ENCODE measurements at places on chromosomes 16 and 17. TPM values are rescaled to one million over a fixed set of nuclear protein-coding genes. Genes with fewer than 3 reads are reported as not detected.

DNA sequence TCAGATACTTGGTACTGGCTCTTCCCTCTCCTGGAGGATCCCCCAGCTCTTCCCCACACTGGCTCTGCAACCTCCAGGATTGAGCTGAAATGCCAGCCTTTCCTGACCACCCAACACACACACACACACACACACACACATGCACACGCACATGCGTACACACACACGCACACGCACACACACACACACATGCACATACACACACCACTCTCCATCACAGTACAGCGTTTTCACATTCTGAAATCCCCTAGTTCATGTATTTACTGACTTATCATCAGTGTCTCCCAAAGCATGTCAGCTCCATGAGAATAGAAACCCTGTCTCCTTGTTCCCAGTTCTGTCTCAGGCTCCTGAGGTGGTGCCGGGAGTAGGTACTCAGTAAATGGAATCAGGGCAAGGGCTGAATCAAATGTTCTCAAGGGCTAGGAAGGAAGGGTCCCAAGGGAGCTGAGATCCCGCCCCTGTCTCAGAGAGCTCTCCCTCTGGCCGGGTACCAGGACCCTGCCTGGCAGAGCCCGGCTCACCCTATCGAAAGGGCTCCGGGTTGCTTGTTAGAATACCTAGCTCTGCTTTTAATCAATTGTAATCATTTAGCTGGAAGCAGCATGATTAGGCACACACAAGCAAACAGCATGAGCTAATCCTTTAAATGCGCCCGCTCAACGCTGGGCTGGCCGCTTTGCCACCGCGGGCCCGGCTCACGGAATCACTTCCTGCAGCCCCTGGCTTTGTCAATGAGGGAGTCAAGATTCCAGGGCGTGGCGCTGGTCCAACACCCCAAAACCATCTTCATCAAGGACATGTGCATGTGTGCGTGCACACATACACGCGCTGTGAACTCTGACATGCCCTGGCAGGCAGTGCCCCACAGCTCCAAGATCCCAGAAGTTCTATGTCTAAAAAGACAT lies 140.7 kb downstream of the C16orf78 start:
- peaks cover 11% of the 10 kb centered on the region for H3K27me3 ChIP-seq
- peaks cover 6% of the 10 kb centered on the region for H3K4me1 ChIP-seq
- no peak overlapping the region for H3K4me3 ChIP-seq

DNA sequence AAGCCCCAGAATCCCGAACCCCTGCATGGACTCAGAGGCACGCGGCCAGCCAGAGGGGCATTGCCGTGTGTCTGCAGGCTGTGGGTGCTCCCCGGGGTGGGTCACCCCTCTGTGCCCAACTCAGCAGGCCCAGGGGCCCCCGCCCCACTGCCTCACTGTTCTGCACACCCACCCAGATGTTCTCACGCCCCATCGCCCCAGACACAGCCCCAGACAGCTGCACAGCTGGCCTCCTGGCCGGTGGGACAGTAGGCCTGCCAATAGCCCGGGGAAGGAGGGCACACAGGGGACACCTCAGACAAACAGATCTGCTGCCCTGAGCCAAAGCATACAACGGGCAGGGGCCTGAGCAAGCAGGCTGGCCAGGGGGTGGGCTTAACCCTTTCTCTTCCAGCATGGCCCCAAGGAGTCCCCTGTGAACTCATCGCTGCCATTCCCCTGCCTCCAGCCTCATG lies 27.6 kb upstream of the NXPH3 start:
- peaks cover 8% of the 10 kb centered on the region for H3K36me3 ChIP-seq
- H3K27me3 ChIP-seq: peaks cover 6% of the 10 kb centered on the region
- no peak for DNase-seq
- no peak overlapping the region for H3K27ac ChIP-seq
- peaks cover 4% of the 10 kb centered on the region for H3K4me1 ChIP-seq

GRCh38 chr17:9079461-9080103 lies 58.3 kb downstream of the NTN1 start:
- H3K4me1 ChIP-seq: peaks cover 4% of the 10 kb centered on the region
- peaks cover 7% of the 10 kb centered on the region for H3K36me3 ChIP-seq
- peak; percentile 6 for DNase-seq
- H3K27me3 ChIP-seq: peaks cover 4% of the 10 kb centered on the region
- no peak overlapping the region for H3K4me3 ChIP-seq

- no peaks in the 10 kb centered on the region for H3K27me3 ChIP-seq
- peak overlapping the region; percentile 37 for H3K4me3 ChIP-seq
These were observed 66.9 kb downstream of the RNF213 start for GRCh38 chr17:80327518-80327917.

DNA sequence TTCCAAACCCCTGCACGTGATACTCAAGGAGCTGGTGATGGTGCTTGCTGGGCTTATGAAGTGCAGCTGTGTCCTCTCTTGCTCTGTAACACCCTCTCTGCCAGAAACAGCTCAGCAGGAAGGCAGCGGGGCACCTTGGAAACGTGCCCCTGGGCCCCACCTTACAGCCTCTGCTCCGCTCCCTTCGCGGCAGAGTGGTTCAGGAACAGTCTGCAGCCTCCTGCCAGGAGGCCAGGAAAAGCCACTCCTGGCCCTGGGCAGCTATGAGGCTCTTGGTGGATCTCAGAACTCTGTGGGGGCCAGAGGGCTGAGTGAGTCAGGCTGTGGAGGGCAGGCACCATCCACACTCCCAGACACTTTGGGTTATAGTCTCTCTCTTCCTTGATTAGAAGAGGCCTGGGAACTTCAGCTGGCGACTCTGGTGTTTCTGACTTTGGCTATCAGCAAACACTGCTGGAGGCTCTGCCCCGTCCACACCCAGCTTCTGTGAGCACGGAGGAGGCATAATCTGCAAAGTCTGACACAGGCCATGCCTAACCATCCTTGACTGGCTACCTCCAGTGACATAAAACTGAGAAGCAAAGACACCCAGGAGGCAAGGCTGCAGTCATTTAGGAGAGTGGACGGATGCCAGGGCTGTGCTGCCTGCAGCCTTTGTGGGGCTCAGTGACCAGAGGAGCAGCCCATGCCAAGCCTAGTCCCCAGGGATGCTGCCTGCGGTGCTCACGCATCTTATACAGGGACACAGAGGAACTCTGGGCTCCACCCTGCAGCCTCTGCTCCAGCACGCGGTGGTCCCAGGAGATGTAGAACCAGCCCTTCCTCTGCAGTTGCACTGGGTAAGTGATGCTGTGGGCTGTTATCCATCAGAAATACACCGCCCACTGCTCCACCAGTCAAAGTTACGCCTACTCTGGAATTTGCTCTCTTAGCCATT lies 65.3 kb downstream of the METRNL start:
- DNase-seq: no peak
- no peaks in the 10 kb centered on the region for H3K4me1 ChIP-seq
- H3K36me3 ChIP-seq: no peaks in the 10 kb centered on the region
- H3K27ac ChIP-seq: no peak overlapping the region
- H3K27me3 ChIP-seq: no peaks in the 10 kb centered on the region

- DNase-seq: no peak
- no peak overlapping the region for H3K27ac ChIP-seq
- peak overlapping the region; percentile 87 for H3K4me3 ChIP-seq
- H3K4me1 ChIP-seq: peaks cover 39% of the 10 kb centered on the region
- H3K27me3 ChIP-seq: peaks cover 16% of the 10 kb centered on the region
These were observed 2.7 kb downstream of the HOXB2 start for GRCh38 chr17:48542114-48542656.

GRCh38 chr17:80478487-80479245 lies 2.3 kb upstream of the NPTX1 start:
- peaks cover 2% of the 10 kb centered on the region for H3K4me1 ChIP-seq
- no peak for DNase-seq
- H3K27me3 ChIP-seq: peaks cover 22% of the 10 kb centered on the region
- H3K27ac ChIP-seq: no peak overlapping the region
- H3K36me3 ChIP-seq: peaks cover 4% of the 10 kb centered on the region

- peaks cover 8% of the 10 kb centered on the region for H3K36me3 ChIP-seq
- H3K27ac ChIP-seq: no peak overlapping the region
- DNase-seq: peak; percentile 53
- peaks cover 4% of the 10 kb centered on the region for H3K27me3 ChIP-seq
- H3K4me1 ChIP-seq: peaks cover 11% of the 10 kb centered on the region
These were observed 11.3 kb downstream of the TAF1C start for GRCh38 chr16:84175350-84176081.

DNA sequence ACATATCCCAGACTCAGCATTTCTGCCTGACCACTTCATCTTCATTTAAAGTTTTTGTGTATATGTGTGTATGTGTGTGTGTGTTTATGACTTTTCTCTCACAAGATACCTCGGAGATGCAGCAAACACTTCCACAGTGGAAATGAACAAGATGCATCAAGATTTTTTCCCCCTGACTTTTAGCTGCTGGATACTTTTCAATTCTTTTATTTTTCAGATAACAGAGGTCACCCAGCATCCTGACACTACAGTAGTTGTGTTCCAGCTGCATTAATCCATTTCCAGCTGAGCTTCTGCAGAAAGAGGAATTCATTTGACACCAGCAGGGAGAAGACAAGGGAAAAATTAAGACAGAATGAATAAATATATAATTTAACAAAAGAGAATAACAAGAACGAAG lies 130.2 kb upstream of the PSMD7 start:
- no peaks in the 10 kb centered on the region for H3K36me3 ChIP-seq
- H3K27ac ChIP-seq: no peak overlapping the region
- no peak overlapping the region for H3K4me3 ChIP-seq
- no peaks in the 10 kb centered on the region for H3K27me3 ChIP-seq
- DNase-seq: no peak

- H3K36me3 ChIP-seq: peaks cover 3% of the 10 kb centered on the region
- no peak for DNase-seq
- peaks cover 6% of the 10 kb centered on the region for H3K27me3 ChIP-seq
- peak overlapping the region; percentile 6 for H3K27ac ChIP-seq
- peaks cover 30% of the 10 kb centered on the region for H3K4me1 ChIP-seq
- H3K4me3 ChIP-seq: no peak overlapping the region
These were observed 4.5 kb downstream of the TNFSF12 start for GRCh38 chr17:7553356-7553755.

- H3K4me3 ChIP-seq: no peak overlapping the region
- no peak overlapping the region for H3K27ac ChIP-seq
- peaks cover 5% of the 10 kb centered on the region for H3K36me3 ChIP-seq
- no peak for DNase-seq
- H3K4me1 ChIP-seq: peaks cover 2% of the 10 kb centered on the region
- peaks cover 11% of the 10 kb centered on the region for H3K27me3 ChIP-seq
These were observed 22.5 kb upstream of the TBX2 start for GRCh38 chr17:61376931-61377838.

DNA sequence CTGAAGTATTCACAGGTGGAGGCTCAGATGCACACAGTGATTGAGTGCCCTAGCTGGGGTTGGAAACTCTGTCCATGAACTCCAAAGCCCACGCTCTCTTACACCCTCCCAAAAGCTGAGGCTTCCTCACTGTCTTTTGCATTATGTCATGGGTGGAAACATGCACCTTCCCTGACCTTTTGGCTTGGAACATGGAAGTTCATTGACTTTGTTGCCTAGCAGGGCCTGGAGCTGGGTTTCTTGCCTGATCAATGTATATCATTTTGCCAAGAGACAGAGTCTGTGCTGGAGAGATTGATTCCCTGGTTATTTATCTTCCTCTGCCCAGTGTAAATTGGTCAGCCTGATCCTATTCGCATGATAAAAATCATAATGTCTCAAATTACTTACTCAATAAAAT lies 558.4 kb downstream of the MAF start:
- no peak overlapping the region for H3K27ac ChIP-seq
- H3K4me3 ChIP-seq: no peak overlapping the region
- peaks cover 2% of the 10 kb centered on the region for H3K4me1 ChIP-seq
- no peaks in the 10 kb centered on the region for H3K36me3 ChIP-seq
- no peak for DNase-seq
- no peaks in the 10 kb centered on the region for H3K27me3 ChIP-seq

GRCh38 chr17:82013341-82013740 lies 9.3 kb downstream of the CENPX start:
- no peaks in the 10 kb centered on the region for H3K36me3 ChIP-seq
- H3K4me3 ChIP-seq: no peak overlapping the region
- no peak overlapping the region for H3K27ac ChIP-seq
- no peak for DNase-seq
- peaks cover 2% of the 10 kb centered on the region for H3K27me3 ChIP-seq
- H3K4me1 ChIP-seq: no peaks in the 10 kb centered on the region

GRCh38 chr16:84045001-84045817 lies 2.6 kb upstream of the SLC38A8 start:
- H3K27ac ChIP-seq: no peak overlapping the region
- DNase-seq: no peak
- peaks cover 3% of the 10 kb centered on the region for H3K36me3 ChIP-seq

- H3K27ac ChIP-seq: no peak overlapping the region
- peaks cover 20% of the 10 kb centered on the region for H3K4me1 ChIP-seq
These were observed 2.8 kb upstream of the DNAI2 start for GRCh38 chr17:74271281-74271680.

GRCh38 chr16:6634151-6634550 lies 698.5 kb upstream of the RBFOX1 start:
- no peak overlapping the region for H3K4me3 ChIP-seq
- DNase-seq: no peak
- H3K27me3 ChIP-seq: no peaks in the 10 kb centered on the region
- no peaks in the 10 kb centered on the region for H3K36me3 ChIP-seq
- no peaks in the 10 kb centered on the region for H3K4me1 ChIP-seq
- H3K27ac ChIP-seq: no peak overlapping the region

GRCh38 chr17:50495217-50495823 lies 12.9 kb upstream of the MYCBPAP start:
- no peaks in the 10 kb centered on the region for H3K4me1 ChIP-seq
- DNase-seq: no peak
- H3K27ac ChIP-seq: no peak overlapping the region
- H3K36me3 ChIP-seq: no peaks in the 10 kb centered on the region
- H3K27me3 ChIP-seq: peaks cover 2% of the 10 kb centered on the region

GRCh38 chr16:70768203-70768580 lies 32.8 kb downstream of the VAC14 start:
- H3K36me3 ChIP-seq: peaks cover 12% of the 10 kb centered on the region
- H3K4me3 ChIP-seq: no peak overlapping the region
- no peak overlapping the region for H3K27ac ChIP-seq
- DNase-seq: no peak
- peaks cover 6% of the 10 kb centered on the region for H3K27me3 ChIP-seq

GRCh38 chr17:78484271-78485246 lies 92.6 kb downstream of the DNAH17 start:
- H3K36me3 ChIP-seq: no peaks in the 10 kb centered on the region
- H3K27ac ChIP-seq: no peak overlapping the region
- H3K4me1 ChIP-seq: peaks cover 12% of the 10 kb centered on the region
- peak; percentile 61 for DNase-seq
- peaks cover 9% of the 10 kb centered on the region for H3K27me3 ChIP-seq

GRCh38 chr17:42436391-42436790 lies 13.3 kb upstream of the CAVIN1 start:
- H3K27me3 ChIP-seq: peaks cover 1% of the 10 kb centered on the region
- H3K4me3 ChIP-seq: no peak overlapping the region
- no peaks in the 10 kb centered on the region for H3K36me3 ChIP-seq
- DNase-seq: no peak
- H3K27ac ChIP-seq: peak overlapping the region; percentile 90
- H3K4me1 ChIP-seq: peaks cover 28% of the 10 kb centered on the region

ATPAF2 gene
- 24.7 TPM for total RNA-seq

EVPLL gene
- not detected for total RNA-seq

FAM117A gene
- 9.2 TPM for total RNA-seq

GP1BA gene
- 1.3 TPM for total RNA-seq

SLC5A11 gene
- not detected for total RNA-seq

CMTM2 gene
- 2.1 TPM for total RNA-seq

C16orf46 gene
- 0.18 TPM for total RNA-seq

LGALS9B gene
- total RNA-seq: not detected

CD300E gene
- total RNA-seq: not detected

EPX gene
- total RNA-seq: not detected

ABCC6 gene
- total RNA-seq: 0.36 TPM

SHPK gene
- total RNA-seq: 14.1 TPM

KRT13 gene
- total RNA-seq: not detected

SGSH gene
- total RNA-seq: 76.0 TPM
